ENCODE measurements at places on chromosomes 3 and 15.

- DNase-seq, result no peak
These were observed 743.8 kb upstream of the GBE1 start for GRCh38 chr3:82505079-82505756.

GRCh38 chr3:55122312-55122711 is 194.5 kb upstream of the LRTM1 start:
- DNase-seq, result no peak

DNA sequence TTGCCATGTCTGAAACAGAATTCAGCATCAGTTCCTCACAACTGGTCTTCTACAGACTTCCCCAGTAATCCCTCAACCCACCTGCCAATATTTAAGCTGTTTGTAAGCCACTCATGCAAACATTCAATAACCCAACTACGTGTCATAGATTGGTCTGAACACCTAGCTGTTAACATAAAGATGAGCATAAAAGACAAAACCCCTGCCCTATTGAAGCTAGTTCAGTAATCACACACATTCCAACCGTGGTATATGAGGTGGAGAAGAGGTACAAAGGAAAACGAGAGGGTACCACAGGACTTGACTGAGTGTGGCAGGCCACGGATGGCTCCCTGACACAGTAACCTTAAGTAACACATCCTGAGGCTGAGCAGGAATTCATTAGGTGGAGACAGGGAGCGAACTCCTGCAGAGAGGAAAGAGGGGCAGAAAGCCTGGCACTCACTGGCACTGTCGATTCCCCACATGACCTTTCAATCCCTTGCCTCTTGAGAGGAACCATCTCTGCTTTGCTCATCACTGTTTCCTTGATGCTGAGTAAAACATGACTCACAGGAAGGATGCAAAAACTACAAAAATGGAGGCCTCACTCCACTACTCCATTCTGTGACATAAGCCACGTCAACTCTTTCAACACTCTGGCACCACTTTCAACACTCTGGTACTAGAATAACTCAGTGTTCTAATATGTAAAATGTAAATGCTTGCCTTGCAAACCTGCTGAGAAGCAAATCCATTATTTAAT is 31.3 kb downstream of the RPN1 start:
- DNase-seq, result peak; percentile 93

- peak; percentile 49 for DNase-seq
These were observed 148.9 kb upstream of the GBE1 start for GRCh38 chr3:81910244-81910852.

DNA sequence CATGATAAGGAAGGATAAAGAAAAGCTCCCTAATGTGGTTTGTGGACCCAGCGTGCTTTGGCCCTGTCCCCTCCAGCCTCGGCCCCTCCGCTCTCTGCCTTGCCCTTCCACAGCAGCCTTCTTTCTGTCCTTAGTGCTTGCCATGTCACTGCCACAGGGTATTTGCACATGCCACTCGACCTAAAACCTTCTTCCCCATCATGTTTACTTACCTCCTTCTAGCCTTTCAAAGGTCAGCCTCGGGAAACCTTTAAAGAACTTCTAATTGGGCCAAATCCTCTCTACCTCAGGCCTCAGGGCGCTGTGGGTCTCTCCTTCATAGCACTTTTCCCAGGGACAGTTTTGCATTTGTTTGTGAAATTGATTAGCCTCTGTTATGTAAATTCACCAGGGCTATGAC is 73.0 kb downstream of the SCN11A start:
- no peak for DNase-seq

DNA sequence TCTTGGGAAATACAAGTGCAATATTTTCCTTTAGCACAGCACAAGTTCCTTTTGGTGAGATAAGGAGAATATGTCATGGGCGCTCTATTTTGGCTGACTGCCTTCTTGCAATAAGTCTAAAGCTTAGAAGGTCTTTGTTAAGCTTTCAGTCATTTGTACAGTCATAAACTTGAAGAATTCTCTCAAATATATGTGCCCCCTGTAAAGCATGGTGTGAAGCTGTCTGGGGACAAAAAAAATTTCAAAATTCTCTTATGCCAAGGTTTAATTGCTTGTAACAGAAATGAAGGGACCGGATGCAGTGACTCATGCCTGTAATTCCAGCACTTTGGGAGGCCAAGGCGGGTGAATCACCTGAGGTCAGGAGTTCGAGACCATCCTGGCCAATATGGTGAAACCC is 21.7 kb upstream of the ARID3B start:
- DNase-seq, result peak; percentile 85

DNA sequence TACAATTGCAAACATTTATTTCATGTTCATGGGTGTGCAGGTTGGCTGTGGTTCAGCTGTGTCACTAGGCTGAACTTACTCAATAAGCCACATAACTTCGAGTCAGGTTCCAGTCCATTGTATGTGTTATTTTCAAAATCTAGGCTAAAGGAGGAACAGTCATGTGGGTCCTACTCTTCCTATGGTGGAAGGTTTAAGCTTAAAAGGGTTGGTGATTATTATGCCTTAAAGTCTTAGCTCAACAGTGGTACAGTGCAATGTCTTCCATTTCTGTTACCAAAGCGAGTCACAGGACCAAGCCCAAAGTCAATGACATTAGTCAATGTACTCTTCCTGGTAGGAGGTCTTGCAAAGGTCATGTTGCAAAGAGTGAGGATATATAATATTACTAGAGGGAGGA is 78.2 kb downstream of the ATG7 start:
- peak; percentile 31 for DNase-seq

- DNase-seq, result no peak
These were observed 39.3 kb downstream of the ITGB5 start for GRCh38 chr3:124847863-124848262.

DNA sequence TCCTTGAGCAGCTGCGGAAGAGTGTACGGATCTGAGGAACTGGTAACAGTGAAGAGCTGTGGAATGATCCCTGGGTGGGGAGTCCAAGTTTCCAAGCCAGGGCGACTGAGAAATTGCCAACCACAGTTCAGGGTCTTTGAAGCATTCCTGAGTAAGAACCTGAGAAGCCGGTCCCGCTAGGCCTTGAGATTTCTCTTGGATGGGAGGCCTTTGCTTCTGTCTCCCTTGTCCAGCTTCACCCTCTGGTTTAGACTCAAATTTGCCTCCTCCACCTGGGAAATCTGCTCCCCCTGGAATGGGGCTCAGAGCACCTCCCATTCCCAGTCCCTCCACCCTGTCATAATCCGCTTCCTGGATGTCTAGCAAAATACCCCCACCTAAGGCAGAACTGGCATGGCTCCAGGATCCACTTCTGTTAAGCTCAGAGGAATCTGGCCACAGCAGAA is 127.7 kb upstream of the DLG1 start:
- peak; percentile 36 for DNase-seq

DNA sequence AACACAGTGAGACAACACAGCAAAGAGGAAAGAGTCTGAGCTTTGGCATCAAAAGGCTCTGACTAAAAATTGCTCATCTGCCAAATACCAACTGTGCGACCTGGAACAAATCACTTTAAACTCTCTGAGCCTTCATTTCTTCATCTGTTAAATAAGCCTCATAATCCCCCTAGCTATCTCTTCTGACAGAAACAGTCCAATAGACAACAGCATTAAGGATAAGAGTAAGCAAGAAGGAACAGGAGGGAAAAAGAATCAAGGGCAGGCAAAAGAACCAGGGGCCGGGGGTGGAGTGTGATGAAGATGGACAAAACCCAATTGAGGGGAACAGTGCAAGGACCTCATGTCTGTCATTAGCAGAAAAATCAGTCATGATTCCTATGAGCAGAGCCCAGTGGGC is 79.4 kb upstream of the SETMAR start:
- no peak for DNase-seq

- no peak for DNase-seq
These were observed 61.8 kb upstream of the RPL32 start for GRCh38 chr3:12903000-12903800.

DNA sequence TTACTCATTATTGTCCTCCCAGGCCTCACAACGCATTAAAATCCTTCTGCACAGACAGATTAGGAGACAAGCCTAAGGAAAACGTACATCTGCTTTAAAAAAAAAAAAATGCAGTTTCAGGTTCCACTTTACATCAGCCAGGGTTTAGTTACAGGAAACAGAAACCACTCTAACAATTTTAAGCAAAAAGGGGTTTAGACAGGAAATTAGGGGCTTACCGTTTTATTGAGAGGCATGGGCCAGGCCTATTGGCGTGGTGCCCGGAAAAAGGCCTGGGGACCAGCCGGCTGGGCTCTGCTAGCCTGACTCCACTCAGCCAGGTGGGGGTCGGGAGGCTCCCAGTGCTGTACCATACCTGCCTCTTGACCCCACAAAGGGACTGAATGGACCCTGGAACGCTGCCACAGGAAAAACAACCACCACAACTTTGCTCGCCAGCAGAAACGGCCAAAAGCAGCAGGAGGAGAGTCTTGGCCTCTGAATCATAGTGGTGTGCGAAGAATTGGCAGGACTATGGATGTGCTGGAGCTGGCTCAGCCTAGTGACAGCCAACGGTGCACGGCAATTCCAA is 124.3 kb downstream of the CHSY1 start:
- DNase-seq, result peak; percentile 96

GRCh38 chr3:47536967-47537366 is 23.5 kb upstream of the ELP6 start:
- no peak for DNase-seq

GRCh38 chr3:31880020-31880419 is 101.0 kb downstream of the OSBPL10 start:
- DNase-seq, result peak; percentile 68

- no peak for DNase-seq
These were observed 93.5 kb downstream of the PEAK1 start for GRCh38 chr15:77326366-77326765.

- no peak for DNase-seq
These were observed 19.4 kb upstream of the SLC41A3 start for GRCh38 chr3:126103121-126104027.

DNA sequence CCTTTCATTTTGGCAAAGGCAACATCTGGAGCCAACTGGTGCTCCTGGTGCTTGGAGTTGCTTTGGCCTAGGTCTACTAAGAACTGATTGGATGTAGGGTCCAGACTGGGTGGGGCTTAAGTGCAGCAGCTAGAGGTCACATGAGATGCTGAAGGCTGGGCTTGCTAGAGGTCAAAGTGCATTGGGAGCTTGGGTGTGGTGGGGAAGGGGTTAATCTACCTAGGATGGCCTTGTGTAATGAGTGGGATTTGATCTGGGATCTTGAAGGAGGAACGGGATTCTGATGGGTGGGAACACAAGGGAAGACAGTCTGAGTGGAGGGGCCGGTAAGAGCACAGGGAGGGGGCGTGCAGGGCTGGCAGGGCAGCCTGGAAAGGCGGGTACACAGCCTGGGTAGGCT is 125.5 kb downstream of the RAB11A start:
- no peak for DNase-seq

- DNase-seq, result peak; percentile 53
These were observed 7.1 kb downstream of the ALG3 start for GRCh38 chr3:184241447-184242296.

DNA sequence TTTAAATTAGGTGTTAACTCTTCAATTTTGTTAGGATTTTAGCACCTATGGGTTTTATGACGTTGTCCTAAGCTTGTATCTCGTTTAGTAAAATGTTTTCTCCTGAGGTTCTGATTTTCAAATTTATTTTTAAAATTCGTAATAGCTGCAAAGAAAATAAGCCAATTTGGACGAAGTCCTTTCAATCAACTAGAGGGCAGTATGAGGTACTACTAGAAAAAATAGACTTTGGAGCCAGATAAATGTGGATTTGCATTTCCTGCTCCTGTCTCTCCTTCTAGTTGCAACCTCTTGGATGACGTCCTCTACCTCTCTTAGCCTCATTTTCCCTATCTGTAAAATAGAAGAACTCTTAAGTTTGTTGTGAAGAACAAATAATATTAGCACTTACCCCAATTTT is 81.1 kb downstream of the SLTM start:
- DNase-seq, result peak; percentile 19

DNA sequence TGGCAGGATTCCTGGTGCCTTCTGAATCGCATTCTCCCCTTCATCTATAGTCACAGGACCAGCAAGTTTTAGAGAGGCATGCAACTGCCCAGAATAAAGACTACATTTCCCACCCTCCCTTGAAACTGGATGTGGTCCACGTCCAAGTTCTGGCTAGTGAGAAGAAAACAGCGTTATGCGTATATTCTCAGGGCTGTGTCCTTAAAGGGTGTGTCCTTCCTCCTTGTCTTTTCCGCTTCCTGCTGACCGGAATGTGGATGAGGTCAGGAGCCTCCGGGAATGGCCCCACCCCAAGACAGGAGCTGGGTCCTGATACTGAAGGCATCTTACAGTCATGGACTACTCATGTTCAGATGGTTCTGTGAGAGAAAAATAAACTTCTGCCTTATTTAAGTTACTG is 20.2 kb downstream of the CHST2 start:
- DNase-seq, result peak; percentile 80

- DNase-seq, result no peak
These were observed 41.5 kb downstream of the CSNK1G1 start for GRCh38 chr15:64314456-64314855.

GRCh38 chr3:14130707-14131106 is 5.9 kb downstream of the TMEM43 start:
- no peak for DNase-seq

DNA sequence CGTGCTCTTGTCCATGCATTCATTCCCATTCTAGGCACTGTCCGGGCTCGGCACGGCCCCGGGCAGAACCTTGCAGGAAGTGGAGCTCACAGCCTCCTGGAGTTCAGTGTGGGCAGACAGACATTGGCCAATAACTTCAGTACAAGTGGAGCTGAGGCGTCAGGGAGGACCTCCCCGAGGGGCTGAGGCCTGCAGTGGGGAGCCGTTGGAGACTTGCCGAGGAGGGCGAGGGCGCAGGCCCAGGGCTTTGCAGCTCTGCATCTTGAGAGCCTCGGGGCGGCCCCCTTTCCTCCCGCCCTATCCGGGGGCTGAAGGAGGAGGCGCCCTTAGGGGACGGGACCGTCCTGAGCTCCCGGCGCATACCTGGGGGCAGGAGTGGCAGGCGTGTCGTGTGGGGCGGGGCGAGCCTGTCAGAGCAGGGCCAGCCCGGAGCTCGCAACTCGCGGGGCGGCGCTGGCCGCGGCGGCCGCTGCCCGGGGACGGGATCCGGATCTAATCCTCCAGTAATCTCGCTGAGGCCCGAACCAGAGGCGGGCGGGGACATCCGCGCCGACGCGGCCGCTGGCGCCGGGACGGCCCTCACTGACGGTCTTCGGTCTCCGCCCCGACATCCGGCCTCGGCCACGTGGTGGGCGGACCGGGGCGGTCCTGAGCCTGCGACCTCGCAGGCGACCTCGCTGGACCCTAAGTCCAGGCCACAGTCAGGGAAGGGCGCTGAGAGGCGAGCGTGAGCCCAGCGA is at the start of gene ACY1:
Gene ACY1 (plus strand): TSS at position 698 of the 740 bp plus-strand sequence. CDS start 530 bp downstream, outside the sequence.
- DNase-seq, result peak; percentile 91

DNA sequence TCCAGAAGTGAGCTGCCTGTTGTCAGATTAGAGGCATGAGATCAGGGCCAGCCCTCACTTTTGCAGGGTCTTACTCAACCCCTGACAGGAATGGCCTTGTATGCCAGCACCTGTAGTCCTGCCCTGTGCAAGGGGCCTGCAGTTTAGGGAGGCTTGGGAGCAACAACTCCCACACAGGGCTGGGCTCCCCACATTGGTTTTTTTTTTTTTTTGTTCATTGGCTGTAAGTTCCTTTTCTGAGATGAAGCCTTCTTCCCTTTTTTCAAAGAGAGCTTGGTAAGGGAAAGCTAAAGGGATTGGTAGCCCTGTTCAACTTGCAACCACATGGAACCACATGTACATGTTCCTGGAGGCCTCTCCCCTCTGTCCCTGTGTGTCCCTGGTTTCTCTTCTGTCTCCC is 46.4 kb downstream of the TNFAIP8L3 start:
- no peak for DNase-seq

Measured in fibroblast of pulmonary artery (primary cell).